Activated CD8-positive, alpha-beta memory T cell treated with anti-CD3 and anti-CD28 coated beads, Interleukin-2, amount 10 ng/mL, durations not matched to agents 7 days and 5 days (primary cell): ENCODE measurements at places on chromosomes 6 and 20.

GRCh38 chr6:42974919-42975505, 4.0 kb downstream of the PEX6 start:
- DNase-seq = no peak

DNA sequence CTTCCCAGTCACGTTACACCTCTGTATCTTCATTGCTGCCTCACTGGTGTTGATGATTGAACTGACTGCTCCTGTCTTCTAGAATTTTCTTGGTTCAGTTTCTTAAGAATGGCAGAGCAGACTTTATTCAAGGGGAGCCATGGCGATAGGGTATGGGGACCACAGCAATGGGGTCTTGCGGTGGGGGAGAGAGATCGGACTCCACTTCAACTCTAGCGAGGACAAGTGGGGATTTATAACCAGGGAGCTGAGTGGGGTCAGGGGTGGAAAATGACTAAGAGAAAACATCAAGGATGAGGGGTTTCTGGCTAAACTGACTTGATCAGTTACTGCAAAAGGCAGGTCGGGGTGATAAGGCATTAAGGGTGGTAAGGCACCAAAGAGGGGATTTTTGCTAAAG, 156.4 kb downstream of the CD83 start:
- DNase-seq = peak; percentile 31

GRCh38 chr20:3560578-3560977, 89.8 kb downstream of the ATRN start:
- no peak for DNase-seq

- DNase-seq = no peak
Measured at GRCh38 chr6:43278524-43279078, 19.5 kb upstream of the SLC22A7 start.

- DNase-seq = no peak
Measured at GRCh38 chr6:123352279-123352678, 284.5 kb downstream of the TRDN start.

DNA sequence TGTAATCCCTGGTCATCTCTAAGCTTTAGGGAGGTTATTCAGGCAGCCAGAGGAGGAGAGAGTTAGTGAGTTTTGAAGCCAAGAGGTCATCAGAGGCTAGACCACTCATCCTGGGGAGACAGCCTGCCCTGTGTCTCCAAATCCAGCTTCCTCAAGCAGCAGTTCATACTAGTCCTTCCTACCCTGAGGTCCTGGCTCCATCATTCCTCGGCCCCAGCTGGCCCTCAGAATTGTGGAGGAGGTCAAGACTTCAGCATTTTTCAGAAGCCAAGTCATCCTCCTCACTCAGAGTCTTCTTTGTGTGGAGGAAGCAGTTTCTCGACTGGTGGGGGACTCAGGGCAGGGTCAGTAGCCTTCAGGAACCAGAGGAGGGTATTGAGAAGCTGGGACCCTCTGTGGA, 12.4 kb upstream of the KIAA1755 start:
- no peak for DNase-seq

- peak; percentile 66 for DNase-seq
Measured at GRCh38 chr6:160534050-160534696, 129.9 kb downstream of the LPA start.

GRCh38 chr6:156955494-156956183, 178.5 kb downstream of the ARID1B start:
- DNase-seq = no peak

DNA sequence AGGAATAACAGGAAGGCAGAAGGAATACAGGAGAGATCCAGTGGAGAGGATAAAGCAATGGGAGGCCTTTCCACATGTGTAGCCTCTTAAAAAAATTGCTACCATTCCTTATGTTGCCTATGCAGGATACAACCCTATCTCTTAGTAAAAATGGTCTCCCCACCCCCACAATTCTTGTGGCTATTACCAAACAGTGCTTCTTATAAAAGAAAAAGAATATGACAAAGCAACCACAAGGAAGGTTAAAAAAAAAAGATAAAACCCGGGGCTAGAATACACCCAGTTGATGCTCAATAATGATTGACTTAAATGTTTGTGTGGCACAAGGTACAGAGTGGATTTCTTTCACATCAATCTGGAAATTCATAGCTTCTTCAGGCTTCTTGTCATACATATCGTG, 250.9 kb downstream of the HIVEP2 start:
- no peak for DNase-seq

GRCh38 chr20:58762120-58762519, 69.5 kb downstream of the NPEPL1 start:
- DNase-seq = no peak

DNA sequence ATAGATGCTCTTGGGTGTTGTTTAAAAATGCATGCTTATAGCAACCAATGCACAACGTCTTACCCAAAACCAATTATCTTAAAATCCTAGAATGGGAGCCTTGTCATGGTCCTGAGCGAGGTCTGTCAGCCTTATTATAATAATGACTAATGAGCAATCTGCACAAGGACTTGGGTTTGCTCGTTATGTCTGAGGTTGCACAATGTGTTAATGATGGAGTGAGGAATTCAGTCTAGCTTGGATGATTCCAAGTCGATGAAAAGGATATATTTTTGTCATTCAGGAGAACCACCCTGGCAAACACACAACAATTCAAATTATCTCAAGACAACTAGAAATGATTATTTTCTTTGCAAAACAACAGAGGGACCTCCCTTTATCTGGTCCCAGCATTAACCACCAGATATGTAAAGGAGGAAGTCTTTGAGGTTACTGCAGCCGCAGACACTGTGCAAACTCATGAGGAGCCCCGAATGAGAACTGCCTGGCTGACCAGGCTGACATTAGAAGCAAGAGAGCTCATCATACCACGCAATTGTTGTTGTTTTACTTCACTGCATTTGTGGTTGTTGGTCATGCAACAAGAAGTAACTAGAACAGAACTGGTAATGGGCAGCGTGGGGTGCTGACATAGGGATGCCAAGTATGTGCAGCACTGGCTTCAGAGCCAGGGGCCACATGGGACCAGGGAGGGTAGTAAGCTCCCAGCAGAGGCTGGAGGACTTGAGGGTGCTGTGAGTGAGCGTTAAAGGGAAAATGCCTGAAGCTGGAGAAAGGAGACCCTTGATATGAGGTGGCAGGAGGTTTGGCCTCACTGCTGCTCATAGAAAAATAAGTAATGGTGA, 488.3 kb downstream of the CDH26 start:
- peak; percentile 57 for DNase-seq

DNA sequence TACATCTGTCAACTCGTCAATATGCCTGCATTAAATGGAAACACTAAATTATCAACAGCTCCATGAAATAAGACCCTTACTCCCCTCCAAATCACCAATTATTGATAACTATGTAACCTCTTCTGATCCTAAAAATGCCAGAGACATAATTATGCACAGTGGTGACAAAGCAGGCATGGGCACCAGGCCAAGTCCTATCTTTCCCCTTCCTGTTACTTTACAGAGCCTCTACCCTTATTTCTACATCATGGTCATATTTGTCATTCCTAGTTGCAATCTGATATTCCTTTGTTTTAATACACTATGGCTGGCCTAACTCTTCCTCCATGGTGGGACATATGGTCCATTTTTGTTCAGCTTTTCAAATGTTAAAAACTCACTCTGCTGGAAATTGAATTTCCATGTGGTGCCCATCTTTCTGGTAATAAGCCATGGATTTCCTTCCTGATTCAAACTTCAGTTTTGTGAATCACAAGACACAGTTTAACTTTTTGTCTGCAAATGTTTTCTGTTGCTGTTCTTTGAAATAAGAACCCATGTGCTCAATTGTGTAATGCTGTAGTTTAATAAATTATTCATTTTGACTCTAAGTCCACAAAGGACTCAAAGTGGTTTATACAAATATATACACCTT, 41.8 kb upstream of the ARFGEF2 start:
- no peak for DNase-seq

- peak; percentile 57 for DNase-seq
Measured at GRCh38 chr6:155327326-155328073, 13.2 kb upstream of the TFB1M start.

DNA sequence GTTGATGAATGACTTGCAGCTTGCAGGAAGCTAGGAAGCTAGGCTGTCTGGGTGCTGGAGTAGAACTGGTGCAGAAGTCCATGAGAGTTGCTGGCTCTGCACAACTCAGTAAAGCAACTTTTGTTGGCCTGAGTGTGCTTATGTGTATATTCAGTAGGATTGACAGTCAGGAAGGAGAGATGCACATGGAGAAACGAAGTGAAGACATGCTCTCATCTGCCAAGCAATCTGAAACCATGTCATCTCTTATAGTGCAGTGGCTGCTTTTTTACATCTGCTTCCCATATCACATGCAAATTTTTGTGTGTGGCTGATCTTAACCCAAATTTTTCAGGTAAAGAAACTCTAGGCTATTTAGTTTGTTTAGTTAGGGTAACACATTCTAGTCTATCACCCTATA, 252.4 kb upstream of the HS3ST5 start:
- no peak for DNase-seq

- no peak for DNase-seq
Measured at GRCh38 chr6:50925981-50926380, 107.3 kb downstream of the TFAP2B start.

DNA sequence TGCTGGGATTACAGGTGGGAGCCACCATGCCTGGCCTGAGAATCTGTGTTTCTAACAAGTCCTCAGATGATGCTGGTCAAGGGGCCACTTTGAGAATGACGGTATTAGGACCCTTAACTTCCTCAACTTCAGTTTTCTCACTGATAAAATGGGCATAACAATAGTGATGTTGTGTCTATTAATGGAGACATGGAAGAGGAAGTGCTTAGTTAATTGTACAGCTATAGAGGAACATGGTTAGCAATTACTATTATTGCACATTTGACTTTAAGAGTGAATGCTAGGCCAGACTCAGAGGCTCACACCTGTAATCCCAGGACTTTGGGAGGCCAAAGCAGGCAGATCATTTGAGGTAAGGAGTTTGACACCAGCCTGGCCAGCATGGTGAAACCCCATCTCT, 12.7 kb downstream of the DPPA5 start:
- DNase-seq = no peak

DNA sequence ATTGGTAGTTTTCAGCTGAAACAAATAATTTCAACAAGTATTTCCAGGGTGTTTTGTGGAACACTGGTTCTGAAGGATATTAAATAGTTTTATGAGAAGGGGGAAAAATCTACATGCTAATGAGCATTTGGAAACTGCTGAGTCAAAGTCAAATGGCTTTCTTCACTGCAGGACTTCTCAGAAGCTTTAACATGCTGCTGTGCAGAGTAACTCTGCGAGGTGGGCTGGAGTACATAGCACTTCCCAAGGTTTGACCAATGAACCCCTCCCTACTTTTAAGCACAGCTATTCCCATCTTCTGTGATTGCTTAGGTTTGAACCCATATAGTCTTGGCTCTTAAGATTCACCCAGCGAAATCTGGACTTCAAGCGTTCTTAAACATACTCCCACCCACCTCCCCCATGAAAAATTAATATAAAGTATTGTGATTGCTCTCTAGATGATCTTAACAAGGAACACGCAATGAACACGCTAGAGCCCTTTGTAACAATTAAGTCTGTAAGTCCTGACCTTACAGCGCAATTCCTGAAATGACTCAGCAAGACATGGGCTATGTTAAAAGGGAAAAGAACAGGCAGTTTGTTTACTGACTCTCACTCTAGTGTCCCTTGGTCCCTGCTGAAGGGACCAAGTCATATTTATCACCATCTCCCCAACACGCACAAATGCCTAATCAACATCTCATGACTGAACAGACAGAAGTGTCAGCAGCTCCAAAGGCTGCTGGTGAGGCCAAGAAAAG, 105.2 kb downstream of the NFATC2 start:
- peak; percentile 52 for DNase-seq
